Ecto neural progenitor cell (in vitro differentiated cells): ENCODE measurements at places on chromosomes 16 and 17.

- no peak for DNase-seq
These were observed 4.2 kb downstream of the PSKH1 start for GRCh38 chr16:67897231-67897630.

- DNase-seq = peak; percentile 56
These were observed 45.0 kb upstream of the NACA2 start for GRCh38 chr17:61635913-61636432.

DNA sequence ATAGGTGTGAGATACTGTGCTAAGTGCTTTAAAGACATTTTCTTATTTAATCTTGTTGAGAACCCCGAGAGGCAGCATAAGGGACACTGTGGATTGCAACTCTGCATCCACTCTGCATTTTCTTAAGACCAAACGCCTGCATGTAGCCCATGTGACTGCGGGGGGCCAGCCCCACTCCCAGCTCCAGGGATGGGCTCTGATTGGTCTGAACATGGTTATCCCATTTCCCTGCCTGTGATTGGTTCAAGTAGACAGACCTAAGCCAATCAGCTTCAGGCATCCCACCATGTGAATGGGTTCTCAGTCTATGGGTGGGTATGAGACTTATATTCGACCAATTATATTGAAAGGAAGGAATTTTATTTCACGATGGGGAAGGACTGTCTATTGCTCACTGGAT, 33.2 kb upstream of the USP7 start:
- DNase-seq = no peak

DNA sequence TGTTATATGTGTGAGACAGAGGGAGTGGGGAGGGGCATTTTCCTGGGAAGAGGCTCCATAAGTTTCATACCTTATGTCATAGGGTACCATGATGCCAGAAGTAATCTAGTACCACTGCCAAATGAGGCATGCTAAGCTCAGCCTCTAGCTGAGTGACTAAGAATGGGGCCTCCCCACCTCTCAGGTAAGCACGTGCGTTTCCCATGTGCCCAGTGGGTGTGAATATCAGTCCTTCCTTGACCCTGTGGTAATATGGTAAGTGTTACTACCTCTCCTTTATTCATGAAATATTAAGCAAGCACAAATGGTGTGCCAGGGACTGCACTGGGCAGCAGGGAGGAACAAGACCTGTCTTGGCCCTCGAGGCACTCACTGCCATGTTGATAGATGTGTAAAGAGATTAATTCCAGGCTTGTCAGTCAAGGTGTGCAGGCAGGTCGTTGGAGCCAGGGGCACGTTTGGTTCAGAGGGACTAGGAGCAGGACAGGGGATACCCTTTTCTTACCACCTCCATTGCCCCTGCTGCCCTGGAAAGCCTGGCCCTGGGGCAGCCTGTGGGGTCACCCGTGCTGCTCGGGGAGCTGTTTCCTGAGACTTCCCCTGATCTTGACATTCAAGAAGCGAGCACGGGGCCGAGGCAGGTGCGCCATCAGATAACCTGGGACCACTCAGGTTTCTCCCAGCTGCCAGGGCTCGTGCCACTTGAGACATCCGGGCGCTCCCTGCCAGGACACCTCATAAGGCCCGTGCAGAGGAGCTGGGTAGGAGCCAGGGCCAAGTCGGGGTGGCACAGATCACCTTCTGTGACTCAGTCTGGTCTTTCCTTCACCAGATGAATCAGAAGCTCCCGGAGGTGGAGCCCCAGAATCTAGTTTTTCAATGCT, 8.8 kb downstream of the RSAD1 start:
- DNase-seq = no peak

GRCh38 chr16:81469710-81470535, 25.3 kb downstream of the CMIP start:
- DNase-seq = no peak

DNA sequence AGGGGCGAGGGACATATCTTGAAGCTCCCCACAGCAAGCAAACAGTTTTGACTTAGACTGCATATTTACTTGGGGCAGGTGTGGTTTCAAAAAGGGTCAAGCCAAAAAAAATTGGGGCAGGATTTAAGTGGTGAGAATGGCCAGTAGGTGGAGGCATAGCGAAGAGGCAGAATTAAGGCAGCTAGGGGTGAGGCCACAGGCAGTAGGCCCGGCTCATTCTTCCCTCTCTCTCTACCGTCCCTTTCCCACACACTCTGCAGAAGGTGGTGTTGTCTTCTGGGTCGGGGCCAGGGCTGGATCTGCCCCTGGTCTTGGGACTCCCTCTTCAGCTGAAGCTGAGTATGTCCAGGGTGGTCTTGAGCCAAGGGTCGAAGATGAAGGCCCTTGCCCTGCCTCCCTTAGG, 2.6 kb downstream of the SHBG start:
- DNase-seq = no peak

DNA sequence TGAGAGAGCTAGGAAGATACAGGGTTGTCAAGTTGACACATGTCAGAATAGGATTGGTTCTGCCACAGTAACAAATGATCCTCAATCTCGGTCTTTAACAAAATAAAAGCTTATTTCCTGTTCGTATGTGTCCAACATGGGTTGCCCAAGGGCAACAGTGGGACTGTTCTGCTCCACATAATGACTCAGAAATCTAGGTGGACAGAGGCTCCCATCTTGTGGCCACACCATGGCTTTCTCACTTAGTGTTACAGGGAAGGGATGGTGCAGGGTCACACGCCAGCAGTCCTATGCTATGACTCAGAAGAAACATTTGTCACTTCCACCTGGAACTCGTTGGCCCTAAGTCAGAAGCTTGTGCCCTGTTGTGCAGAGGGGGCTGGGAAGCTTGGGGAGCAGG, 364.9 kb downstream of the SNX29 start:
- no peak for DNase-seq

DNA sequence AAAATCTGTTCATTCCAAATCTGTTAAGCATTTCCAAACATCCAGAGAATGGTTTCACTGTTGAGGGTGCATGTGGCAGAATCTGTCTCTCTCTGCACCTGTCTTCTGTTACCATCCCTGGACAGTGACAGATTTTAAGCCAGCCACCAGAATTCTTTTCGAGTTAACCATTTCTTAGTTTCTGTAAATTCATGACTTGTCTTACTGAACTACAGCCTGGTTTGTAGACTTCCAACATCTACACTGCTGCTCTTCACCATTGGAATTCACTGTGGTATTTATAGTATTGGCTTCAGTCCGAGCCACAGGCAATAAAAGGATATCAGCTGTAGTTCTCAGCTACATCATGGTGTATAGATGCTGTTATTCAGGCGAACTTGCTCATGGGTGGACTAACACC, 47.6 kb downstream of the GOSR1 start:
- DNase-seq = no peak
